ENCODE measurements at places on chromosomes 7 and 10.

DNA sequence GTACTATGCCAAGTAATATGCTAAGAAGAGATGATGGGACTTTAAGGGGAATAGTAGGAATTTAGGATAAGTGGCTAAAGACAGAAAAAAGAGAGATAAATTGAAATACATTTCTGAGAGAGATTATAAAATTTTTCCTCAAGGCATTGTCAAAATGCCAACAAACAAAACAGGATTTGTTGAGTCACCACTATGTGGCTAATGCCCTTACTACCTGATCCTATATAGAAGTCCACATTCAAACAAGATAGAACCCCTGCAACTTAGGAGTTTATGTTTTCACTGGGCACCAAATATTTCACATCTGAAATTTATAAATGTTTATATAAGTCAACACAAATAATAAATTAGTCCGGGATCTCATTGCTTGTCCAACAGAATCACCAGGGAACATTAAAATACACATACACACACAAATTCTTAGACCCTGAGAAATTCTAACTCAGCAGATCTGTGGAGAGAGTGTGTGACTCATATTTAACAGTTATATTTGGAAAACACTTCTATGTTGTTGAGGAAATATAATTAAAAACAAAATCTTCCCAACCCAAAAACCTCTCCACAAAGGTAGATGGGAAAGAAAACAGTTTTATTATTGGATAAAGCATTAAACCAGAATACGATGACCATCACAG, 154.3 kb downstream of the PPP1R3A start:
- no peak for DNase-seq

DNA sequence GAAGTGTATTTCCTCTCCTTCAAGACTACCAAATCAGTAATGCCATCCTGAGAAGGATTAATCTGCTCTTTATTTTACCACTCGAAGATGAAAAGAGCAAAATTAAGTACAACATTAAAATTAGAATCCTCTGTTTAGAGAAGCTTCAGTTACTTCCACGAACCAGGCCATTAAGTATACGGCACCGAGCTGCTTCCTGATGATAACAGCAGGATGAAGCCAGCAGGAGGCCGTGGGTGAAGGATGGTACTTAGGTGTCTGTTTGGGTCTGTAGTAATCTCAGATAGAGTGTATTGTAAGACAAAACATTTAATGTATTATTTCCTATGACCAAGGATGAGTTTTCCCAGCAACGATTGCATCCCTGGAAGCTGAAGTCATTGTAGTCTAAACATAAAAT, 362.8 kb downstream of the SFMBT2 start:
- no peak for DNase-seq

GRCh38 chr7:47786557-47787248, 161.6 kb downstream of the PKD1L1 start:
- no peak for DNase-seq

- no peak for DNase-seq
Observed at GRCh38 chr10:77180794-77181193, 456.8 kb downstream of the KCNMA1 start.

GRCh38 chr10:120420421-120420820, 36.6 kb upstream of the PLPP4 start:
- no peak for DNase-seq

GRCh38 chr10:14552015-14552414, 221.3 kb upstream of the FRMD4A start:
- peak; percentile 37 for DNase-seq
